ENCODE measurements at places on chromosomes 11 and 22.

GRCh38 chr11:115587718-115588342 lies 83.6 kb upstream of the CADM1 start:
- DNase-seq, result no peak

GRCh38 chr22:47369020-47369419 lies 606.6 kb downstream of the TBC1D22A start:
- no peak for DNase-seq

- DNase-seq, result no peak
These were observed 26.7 kb downstream of the ALG8 start for GRCh38 chr11:78112582-78113275.

DNA sequence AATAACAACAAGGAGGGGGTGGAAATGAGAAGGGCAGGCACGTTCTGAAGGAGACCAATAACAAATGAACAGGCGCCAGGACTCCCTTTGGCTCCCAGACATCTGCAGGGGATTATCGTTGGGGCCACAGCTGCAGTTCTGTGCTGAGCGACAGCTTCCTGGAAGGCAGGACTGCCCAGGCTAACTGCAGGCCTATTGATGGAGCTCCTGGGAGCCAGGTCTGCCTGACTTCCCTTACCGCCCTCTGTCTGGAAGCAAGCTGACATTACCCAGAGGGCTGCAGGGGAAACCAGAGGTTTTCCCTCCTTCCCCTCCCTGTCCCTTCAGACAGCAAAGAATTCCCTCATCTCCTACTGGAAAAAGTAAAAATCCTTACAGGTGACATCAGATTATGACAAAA lies 5.0 kb downstream of the DRD2 start:
- DNase-seq, result no peak

DNA sequence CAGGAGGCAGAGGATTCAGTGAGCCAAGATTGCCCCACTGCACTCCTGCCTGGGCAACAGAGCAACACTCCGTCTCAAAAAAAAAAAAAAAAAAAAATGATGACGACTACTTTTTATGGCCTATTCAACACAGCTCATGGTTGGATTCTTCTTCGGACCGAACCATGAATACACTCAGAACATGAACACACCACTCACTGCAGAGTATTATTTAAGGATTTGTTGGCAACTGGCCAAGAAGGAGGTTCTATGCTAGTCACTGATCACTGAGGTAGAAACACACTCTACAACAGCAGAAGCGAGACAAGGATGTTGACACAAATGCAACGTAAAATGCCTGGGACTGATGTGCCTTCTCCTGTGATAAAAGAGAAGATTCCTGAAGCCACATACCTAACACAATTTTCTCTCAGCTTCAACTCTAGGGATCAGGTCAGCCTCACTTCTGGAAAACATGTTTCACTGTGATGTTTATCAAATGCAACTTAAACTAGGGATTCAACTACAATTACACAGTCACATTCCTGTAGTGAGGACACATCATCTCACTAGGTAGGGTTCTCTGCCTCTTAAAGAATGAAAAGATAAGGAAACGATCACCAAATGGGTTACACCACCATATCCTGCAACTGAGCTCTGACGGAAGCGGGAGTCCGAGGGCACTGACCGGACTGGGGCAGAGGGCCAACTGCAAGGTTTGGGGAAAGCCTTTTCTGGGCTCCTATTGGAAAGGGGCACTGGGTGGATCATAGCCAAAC lies 82.5 kb downstream of the SGSM3 start:
- DNase-seq, result no peak

DNA sequence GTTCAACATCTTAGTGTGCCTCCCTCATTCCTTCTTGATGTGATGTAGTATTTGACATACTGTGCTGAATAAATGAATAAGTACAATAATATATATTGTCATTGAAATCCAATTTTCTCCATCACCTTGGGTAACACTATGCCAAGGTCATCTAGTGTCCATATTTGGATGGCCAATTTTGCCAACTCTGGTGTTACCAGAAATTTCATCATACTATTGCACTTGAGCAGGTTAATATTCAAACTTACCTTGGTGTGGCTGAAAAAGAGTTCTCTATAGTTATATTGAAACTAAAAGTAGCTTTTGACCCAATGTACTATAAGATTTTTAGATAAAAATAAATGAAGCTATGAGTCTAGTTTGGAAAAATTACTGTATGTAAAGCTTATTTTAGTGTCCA lies 98.2 kb upstream of the SLC6A5 start:
- DNase-seq, result no peak

- DNase-seq, result no peak
These were observed 434.7 kb downstream of the BRD1 start for GRCh38 chr22:49392841-49393510.

DNA sequence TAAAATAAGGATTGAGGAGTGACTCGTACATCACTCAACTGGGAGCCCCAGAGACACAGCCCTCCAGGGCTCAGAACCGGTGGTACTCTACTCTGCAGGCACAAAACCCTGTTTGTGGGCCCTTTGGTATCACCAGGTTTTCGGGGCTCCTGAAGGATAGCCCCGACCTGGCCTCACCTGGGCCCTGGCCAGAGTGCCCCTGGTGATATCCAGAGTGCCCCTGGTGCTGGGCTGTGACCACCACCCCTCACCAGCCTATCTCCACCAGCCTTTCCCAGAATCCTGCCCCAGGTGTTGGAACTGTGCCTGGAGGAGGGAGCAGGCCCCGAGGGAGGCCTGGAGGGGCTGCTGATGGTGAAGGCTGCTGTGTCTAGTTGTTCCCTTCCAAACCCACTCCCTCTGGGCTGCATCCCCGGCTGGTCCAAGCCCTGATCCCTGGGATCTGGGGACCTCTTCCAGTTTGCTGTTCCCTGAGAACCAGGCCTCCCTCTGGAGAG lies 2.2 kb upstream of the GGT5 start:
- no peak for DNase-seq

Data from CD4-positive, alpha-beta T cell treated with Interleukin-1 beta for 1 hour (primary cell).